ENCODE measurements at places on chromosomes 7 and 10. TPM values are rescaled to one million over a fixed set of nuclear protein-coding genes. Genes with fewer than 3 reads are reported as not detected.

GRCh38 chr7:108406222-108406890 lies 49.9 kb downstream of the NRCAM start:
- no peak overlapping the region for H3K4me3 ChIP-seq
- no peak for DNase-seq
- no peaks in the 10 kb centered on the region for H3K27me3 ChIP-seq
- H3K27ac ChIP-seq = no peak overlapping the region

The AOC1 gene
- 1.3 TPM for polyA plus RNA-seq

GRCh38 chr10:98295907-98296306 lies 27.9 kb upstream of the LOXL4 start:
- H3K27me3 ChIP-seq = peaks cover 30% of the 10 kb centered on the region
- H3K27ac ChIP-seq = no peak overlapping the region
- no peaks in the 10 kb centered on the region for H3K4me1 ChIP-seq
- no peaks in the 10 kb centered on the region for H3K36me3 ChIP-seq

DNA sequence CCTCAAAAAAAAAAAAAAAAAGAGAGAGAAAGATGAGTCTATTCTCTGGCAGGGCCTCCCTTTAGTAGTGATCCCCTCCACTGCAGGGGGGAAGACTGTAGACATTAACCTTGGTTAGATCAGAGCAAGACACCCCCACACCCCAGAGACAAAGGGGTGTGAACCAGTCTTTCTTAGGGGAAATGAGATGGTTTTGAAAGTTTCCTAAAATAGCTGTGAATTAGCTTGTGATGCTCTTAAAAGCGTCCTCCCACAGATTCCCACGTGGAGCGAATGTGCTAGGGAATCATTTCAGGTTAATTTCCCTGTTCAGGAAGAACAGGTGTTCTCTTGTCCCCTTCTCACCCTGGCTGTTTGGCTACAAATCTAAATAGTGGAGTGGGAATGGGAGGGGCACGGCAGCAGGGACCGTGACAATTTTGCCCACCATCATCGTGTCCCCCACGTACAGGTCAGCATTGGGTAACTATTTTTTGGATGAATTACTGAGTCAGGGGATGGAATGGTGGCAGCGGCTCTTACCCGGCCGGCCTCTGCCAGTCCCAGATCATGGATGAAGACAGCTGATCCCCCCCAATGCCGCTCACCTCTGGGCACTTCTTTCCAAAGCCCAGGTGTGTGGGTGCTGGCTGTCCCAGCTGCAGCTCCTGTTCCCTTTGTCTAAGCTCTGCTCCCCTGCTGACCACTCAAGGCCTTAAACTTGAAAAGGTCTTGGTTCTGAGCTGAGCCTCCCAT lies 152.9 kb downstream of the CCDC3 start:
- DNase-seq = no peak
- H3K4me3 ChIP-seq = no peak overlapping the region
- H3K27ac ChIP-seq = no peak overlapping the region
- H3K27me3 ChIP-seq = no peaks in the 10 kb centered on the region

The C10orf62 gene
- polyA plus RNA-seq = not detected

The PRLHR gene
- polyA plus RNA-seq = not detected

DNA sequence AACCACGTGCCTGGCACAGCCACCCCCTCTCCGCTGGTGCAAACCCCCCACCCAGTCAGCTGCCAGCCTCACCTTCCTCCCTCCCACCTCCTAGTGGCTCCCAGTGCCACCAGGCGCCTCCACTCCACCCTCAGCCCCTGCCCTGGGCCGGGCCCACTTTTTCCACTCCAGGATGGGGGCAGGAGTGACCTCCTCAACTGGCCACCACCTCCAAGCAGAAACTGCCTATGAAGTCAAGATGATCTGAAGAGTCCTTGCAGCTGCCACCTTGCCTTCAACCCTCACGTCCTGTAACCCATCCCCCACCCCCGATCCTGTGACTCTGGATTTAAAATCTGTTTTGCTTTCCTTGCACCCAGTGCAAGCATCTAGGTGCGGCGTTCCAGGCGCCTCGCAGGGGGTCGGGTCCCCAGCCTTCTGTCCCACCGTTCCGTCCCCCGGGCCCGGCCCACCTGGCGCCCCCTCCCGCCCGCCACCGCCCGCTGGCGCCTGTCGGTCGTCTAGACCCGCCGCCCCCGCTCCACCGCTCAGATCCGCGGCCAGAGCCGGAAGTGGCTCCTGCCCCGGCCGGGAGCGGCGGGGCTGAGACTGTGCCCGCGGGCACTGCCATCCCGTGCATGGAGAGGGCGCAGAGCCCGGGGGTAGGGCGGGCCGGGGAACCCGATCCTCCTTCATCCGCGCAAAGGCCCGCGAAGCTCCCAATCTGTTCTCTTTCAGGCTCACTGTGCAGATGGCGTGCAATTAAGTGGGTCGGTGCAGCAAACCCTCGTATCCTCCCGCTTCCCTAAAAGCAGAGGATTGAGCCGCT lies 51.2 kb upstream of the GTF2I start:
- H3K27ac ChIP-seq = peak overlapping the region; percentile 62
- no peaks in the 10 kb centered on the region for H3K27me3 ChIP-seq
- peaks cover 43% of the 10 kb centered on the region for H3K4me1 ChIP-seq
- H3K36me3 ChIP-seq = peaks cover 9% of the 10 kb centered on the region
